ENCODE measurements at places on chromosomes 3 and 15. TPM values are rescaled to one million over a fixed set of nuclear protein-coding genes. Genes with fewer than 3 reads are reported as not detected.

The MORC1 gene
- not detected for total RNA-seq

The HCLS1 gene
- 0.94 TPM for total RNA-seq

The MAN2C1 gene
- total RNA-seq = 102 TPM

The DAZL gene
- total RNA-seq = not detected

The C3orf49 gene
- not detected for total RNA-seq

The ZNF501 gene
- 1.4 TPM for total RNA-seq

The C15orf62 gene
- total RNA-seq = 0.14 TPM

The LDHAL6B gene
- not detected for total RNA-seq

The MYRIP gene
- total RNA-seq = not detected

The PRKCI gene
- total RNA-seq = 27.7 TPM

The PPM1M gene
- 21.3 TPM for total RNA-seq

The C2CD4B gene
- not detected for total RNA-seq

The ABHD10 gene
- total RNA-seq = 41.3 TPM
